ENCODE measurements at places on chromosomes 3 and 15.

DNA sequence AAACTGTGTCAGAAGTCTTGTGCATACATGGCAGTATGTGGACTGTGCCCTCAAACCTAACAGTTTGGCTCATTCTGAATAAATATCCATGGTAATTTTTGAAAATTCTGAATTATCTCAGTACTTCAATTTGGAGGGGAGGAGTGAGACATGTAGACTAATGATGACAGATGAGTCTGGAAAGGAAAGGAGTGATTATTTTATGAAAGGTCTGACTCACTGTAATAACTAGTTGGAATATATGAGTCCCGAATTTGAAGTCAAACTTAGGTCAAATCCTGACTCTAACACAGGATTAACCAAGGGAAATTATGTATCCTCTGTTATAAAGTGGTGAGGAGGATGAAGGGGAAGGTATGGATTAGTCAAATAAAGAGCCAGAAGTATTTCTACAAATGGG is 38.6 kb downstream of the SUCNR1 start:
- DNase-seq: no peak

DNA sequence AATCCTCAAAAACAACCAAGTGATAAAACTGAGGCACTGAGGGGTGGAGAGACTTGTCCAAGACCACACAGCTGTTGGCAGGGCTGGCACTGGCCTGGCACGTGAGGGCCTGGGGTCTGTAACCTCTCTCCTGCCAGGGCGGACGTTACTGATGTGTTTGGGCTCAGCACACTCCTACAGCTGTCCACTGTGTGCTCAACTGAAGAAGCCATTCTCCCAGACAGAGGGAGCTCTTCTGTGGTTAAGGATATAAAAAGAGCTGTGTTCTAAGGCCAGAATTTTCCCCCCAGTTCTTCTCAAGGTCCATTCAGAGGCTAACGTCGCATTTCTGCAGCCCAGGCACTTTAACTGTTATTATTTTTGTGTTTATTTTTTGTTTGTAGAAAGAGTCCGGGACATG is 429.0 kb upstream of the ATP11B start:
- DNase-seq: no peak

GRCh38 chr15:75584121-75584520 is 5.0 kb upstream of the PTPN9 start:
- no peak for DNase-seq

DNA sequence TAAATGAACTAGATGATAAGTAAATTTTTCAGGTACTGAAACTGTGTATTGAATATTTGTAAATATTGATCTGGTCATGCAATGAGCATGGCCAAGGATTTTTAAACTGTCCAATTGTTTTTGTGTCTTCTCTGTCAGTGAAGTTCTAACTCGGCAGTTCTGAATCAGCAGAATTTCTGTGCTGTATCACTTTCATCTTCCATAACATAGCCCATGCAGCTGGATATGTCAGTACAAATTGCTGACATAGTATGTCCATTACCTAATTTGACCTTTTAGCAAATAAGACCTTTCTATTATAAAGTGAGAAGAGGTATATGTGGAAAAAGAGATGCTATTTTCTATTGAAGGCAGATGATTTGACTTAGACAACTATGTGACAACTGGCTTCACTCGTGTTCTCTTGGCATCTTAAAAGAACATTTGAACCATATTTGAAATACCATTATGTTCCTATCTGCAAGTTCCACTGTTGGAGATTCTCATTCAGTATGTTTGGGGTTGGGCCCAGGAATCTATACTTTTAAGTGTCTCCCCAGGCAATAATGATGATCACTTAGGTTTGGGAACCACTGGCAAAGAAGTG is 90.4 kb downstream of the CMSS1 start:
- no peak for DNase-seq

GRCh38 chr15:33960549-33960935 is 7.8 kb upstream of the CHRM5 start:
- no peak for DNase-seq

GRCh38 chr3:46719044-46719565 is 1.4 kb upstream of the PRSS50 start:
- DNase-seq: no peak

DNA sequence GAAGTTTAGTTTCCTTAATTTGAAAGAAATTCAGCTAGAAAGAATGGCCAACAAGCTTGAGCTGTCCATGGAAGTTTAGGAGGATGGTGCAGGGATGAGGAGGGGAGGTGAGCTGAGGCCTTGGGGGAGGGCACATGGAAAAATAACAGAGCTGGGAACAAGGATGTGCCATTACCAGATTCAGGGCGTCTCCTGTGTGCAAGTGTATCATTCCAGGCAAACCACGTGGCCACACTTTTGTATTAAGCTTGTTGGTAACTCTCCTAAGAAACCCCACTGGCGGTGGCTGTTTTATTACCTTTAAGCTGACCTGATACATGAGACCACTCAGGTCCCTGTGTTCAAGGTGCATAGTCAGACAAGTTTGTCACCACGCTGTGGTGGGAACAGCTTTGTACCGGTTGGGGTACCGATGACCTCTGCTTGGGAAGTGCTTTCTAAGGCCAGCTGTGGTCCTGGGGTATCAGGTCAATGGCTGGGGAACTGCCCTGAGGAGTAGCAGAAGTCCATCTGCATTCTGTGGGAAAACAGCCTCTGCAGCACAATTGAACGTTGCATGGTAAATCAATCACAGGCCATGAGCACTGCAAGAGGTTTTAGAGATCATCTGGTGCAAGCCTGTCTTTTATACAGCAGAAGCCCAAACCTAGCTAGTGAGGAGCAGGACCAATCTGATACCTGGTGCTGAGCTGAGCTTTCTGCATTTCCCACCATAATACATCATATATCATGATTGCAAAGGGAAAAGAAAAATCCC is 235.5 kb downstream of the THSD4 start:
- no peak for DNase-seq

- DNase-seq: no peak
Observed at GRCh38 chr3:161549261-161549660, 52.7 kb downstream of the OTOL1 start.

GRCh38 chr3:11612515-11613188 is 31.1 kb downstream of the VGLL4 start:
- DNase-seq: no peak
